ENCODE measurements at places on chromosomes 6 and 20. TPM values are rescaled to one million over a fixed set of nuclear protein-coding genes. Genes with fewer than 3 reads are reported as not detected.

Gene OVOL2
- total RNA-seq, result not detected

Gene PRR18
- total RNA-seq, result not detected

Gene RRAGD
- total RNA-seq, result 25.8 TPM

Gene ARFGEF2
- total RNA-seq, result 25.9 TPM

Gene FAM217A
- total RNA-seq, result not detected

Gene PFDN4
- 50.5 TPM for total RNA-seq

Gene PGC
- not detected for total RNA-seq

DNA sequence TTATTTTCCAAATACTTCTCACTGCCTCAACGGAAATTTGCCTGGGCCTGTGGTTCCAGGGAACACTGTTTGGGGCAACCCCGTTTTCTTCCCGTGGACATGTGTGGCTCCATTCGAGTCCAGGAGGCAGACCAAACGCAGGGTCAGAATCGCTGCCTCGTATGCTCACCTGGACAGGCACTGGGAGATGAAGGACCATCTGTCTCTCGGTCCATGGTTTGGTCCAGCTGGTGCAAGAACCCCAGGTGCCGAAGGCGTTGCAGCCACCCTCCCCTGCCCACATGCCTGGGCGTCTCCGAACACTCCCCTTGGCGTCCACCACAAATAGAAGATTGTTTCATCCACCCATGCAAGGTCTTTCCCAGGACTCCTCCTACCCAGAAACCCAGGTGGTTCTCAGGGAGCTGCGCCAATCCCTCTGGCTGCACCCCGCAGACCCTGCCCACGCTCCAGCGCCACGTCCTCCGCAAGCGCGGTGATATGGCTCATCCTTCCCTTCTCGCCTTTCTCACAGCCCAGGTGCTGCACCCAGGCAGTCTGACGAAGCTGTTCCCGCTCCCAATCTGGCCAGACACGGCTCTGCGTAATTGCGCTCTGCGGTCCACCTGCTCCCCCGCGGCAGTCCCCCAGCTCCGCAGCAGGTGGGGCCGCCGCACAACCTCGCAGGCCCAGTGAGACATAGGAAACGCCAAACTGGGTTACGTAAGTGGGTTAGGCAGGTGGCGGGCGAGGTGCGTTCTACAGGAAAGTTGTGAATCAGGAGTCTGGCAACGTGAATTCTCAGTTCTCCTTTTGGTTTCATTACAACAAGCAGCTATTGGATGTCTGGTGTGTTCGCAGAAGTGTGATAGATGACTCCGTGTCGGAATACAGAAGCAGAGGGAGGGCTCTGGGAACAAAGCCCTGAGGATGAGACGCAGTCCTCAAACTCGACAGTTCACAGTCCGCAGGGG lies 146.2 kb upstream of the ECI2 start:
- H3K4me1 ChIP-seq, result peaks cover 8% of the 10 kb centered on the region
- H3K4me3 ChIP-seq, result peak overlapping the region; percentile 70
- DNase-seq, result no peak
- no peaks in the 10 kb centered on the region for H3K36me3 ChIP-seq

DNA sequence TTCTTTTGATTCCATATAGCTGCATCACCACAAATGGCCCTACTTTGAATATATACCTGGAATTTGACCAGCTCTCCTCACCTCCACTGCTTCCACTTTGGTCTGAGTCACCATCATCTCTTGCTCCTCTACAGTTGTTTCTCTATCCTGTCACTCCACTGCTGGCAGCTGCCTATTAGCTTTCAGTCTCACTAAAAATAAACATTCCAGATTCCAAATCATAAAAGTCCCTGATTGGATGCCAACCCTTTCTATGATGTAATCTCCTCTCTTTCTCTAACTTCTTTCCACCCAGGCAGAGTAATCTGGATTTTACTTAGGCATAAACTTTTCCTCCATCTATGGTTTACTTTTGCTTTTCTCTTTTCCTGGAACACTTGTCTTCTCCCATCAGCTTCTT lies 49.1 kb downstream of the RFPL4B start:
- no peak overlapping the region for H3K4me3 ChIP-seq
- no peak for DNase-seq
- no peaks in the 10 kb centered on the region for H3K4me1 ChIP-seq
- H3K27ac ChIP-seq, result no peak overlapping the region
- H3K27me3 ChIP-seq, result no peaks in the 10 kb centered on the region

DNA sequence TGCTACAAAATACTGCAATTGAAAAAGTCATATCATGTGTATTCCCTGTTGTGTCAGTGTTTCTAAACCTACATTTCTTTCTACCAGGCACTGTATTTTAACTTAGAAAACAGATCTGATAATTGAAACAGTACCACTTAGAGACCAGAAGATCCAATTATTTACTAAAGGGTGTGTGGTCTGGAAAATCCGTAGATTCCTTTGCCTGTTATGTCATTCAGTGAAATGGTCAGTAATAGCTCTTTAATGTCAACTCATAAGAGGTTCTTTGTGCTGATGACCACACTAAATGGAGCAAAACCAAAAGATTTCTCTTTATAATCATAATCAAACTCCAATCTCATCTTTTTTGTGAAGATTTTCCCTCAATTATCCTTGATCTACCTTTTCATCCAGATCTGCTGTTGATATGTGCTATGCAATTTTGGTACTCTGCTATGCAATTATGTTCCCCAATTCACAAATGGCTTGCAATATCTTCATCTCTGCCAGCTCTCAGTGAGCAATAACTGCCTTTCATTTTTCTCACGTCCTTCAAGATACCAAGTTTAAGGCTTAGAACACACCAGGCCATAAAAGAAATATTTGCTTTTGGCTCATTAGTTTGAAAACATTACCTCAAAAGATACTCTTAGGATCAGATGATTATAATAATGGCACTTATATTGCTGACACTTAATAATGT lies 165.5 kb downstream of the MOXD1 start:
- H3K27ac ChIP-seq, result no peak overlapping the region
- no peaks in the 10 kb centered on the region for H3K27me3 ChIP-seq
- H3K36me3 ChIP-seq, result no peaks in the 10 kb centered on the region
- no peak overlapping the region for H3K4me3 ChIP-seq
- H3K4me1 ChIP-seq, result no peaks in the 10 kb centered on the region
- DNase-seq, result no peak

- H3K4me1 ChIP-seq, result peaks cover 13% of the 10 kb centered on the region
- DNase-seq, result no peak
- H3K27me3 ChIP-seq, result no peaks in the 10 kb centered on the region
- no peaks in the 10 kb centered on the region for H3K36me3 ChIP-seq
- H3K4me3 ChIP-seq, result peak overlapping the region; percentile 98
- H3K27ac ChIP-seq, result peak overlapping the region; percentile 29
These were observed 912 bp downstream of the SNRNP48 start for GRCh38 chr6:7590918-7591302.

GRCh38 chr6:106003268-106003987 lies 82.7 kb upstream of the PRDM1 start:
- H3K4me3 ChIP-seq, result no peak overlapping the region
- H3K27ac ChIP-seq, result no peak overlapping the region
- no peaks in the 10 kb centered on the region for H3K4me1 ChIP-seq
- DNase-seq, result no peak
- H3K36me3 ChIP-seq, result no peaks in the 10 kb centered on the region
- H3K27me3 ChIP-seq, result peaks cover 5% of the 10 kb centered on the region

GRCh38 chr20:46365487-46366220 lies 40.8 kb downstream of the ELMO2 start:
- H3K4me3 ChIP-seq, result no peak overlapping the region
- peaks cover 11% of the 10 kb centered on the region for H3K4me1 ChIP-seq
- no peak overlapping the region for H3K27ac ChIP-seq
- H3K36me3 ChIP-seq, result peaks cover 30% of the 10 kb centered on the region
- DNase-seq, result no peak

- H3K4me3 ChIP-seq, result no peak overlapping the region
- H3K36me3 ChIP-seq, result no peaks in the 10 kb centered on the region
- no peak overlapping the region for H3K27ac ChIP-seq
- DNase-seq, result no peak
- H3K4me1 ChIP-seq, result peaks cover 5% of the 10 kb centered on the region
These were observed 141.1 kb upstream of the CITED2 start for GRCh38 chr6:139515511-139515910.

- no peaks in the 10 kb centered on the region for H3K4me1 ChIP-seq
- H3K27me3 ChIP-seq, result no peaks in the 10 kb centered on the region
- DNase-seq, result no peak
- H3K27ac ChIP-seq, result no peak overlapping the region
- no peaks in the 10 kb centered on the region for H3K36me3 ChIP-seq
- no peak overlapping the region for H3K4me3 ChIP-seq
These were observed 47.3 kb upstream of the FYN start for GRCh38 chr6:111920578-111920977.

DNA sequence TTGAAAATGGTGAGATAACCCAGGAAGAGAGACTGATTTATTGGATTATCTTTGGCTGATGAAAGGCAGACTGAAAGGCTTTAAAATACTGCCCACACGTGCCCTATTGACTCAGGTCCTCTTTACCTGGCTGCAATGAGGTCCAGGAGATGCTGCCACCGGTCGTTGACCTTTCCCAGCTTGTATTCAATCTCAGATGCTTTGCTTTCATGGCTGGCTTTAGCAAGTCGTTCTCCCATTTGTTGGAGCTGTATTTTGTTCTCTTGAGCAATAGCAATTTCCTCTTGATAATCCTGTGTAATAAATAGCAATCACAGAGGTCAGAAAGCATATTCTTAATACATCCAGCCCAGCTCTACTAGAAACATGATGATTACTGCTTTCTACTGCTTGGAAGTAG lies 368.8 kb downstream of the ESR1 start:
- DNase-seq, result no peak
- H3K36me3 ChIP-seq, result peaks cover 27% of the 10 kb centered on the region
- no peaks in the 10 kb centered on the region for H3K27me3 ChIP-seq

GRCh38 chr6:62775427-62776022 lies 435.7 kb upstream of the FKBP1C start:
- H3K27ac ChIP-seq, result no peak overlapping the region
- H3K4me1 ChIP-seq, result no peaks in the 10 kb centered on the region
- DNase-seq, result no peak
- H3K27me3 ChIP-seq, result no peaks in the 10 kb centered on the region
- H3K36me3 ChIP-seq, result no peaks in the 10 kb centered on the region
- H3K4me3 ChIP-seq, result no peak overlapping the region

DNA sequence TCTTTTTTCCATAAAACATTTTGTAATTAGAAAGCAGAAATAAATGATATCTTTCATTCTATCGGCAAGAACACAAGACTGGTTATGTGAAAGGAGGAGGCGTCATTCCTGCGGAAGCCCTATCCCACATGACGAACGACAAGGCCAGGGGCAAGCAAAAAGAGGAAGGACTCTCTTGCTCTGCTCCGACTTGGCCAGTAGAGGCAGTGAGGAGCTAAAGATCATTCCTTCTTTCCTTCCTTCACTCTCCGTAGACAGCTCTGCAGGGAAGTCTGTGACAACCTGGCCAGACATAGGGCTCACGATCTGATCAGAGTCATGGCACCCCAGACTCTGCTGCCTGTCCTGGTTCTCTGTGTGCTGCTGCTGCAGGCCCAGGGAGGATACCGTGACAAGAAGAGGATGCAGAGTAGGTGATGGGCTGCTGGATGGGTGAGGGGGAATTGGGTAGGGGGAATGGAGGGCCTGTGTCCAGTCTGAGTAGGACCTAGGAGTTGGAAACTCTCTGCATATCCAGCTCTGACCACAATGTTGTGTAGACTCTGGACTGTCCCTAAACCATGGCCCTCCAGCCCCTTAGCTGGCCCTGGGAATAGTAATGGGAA lies at the start of gene WFDC10A:
TSS of gene WFDC10A (plus strand) at position 244 of the 605 bp plus-strand sequence. CDS start at position 319, 75 bp downstream.
- H3K27me3 ChIP-seq, result no peaks in the 10 kb centered on the region
- no peaks in the 10 kb centered on the region for H3K4me1 ChIP-seq
- DNase-seq, result no peak
- H3K36me3 ChIP-seq, result no peaks in the 10 kb centered on the region
- no peak within 1 kb of the TSS for H3K27ac ChIP-seq
- no peak within 1 kb of the TSS for H3K4me3 ChIP-seq

GRCh38 chr6:168368936-168369335 lies 49.4 kb upstream of the DACT2 start:
- no peaks in the 10 kb centered on the region for H3K4me1 ChIP-seq
- H3K27me3 ChIP-seq, result no peaks in the 10 kb centered on the region
- no peaks in the 10 kb centered on the region for H3K36me3 ChIP-seq
- H3K27ac ChIP-seq, result no peak overlapping the region

DNA sequence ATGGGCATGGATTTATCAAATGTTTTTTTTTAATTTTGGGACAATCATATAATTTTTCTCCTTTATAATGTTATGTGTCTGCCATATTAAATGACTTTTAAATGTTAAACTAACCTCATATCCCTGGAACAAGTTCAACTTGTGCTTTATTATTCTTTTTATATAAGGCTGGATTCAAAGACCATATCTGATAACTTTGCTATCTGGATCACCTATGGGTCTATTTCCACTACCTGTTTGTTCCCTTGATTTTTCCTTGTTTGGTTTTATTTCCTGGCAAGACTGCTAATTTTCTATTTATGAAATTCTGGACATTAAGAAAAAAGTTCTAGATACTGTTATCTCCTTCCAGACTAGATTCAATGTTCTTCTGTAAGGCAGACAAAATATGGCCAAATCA lies 58.8 kb downstream of the TXNDC5 start:
- no peak overlapping the region for H3K27ac ChIP-seq
- H3K27me3 ChIP-seq, result no peaks in the 10 kb centered on the region
- H3K36me3 ChIP-seq, result no peaks in the 10 kb centered on the region
- peaks cover 11% of the 10 kb centered on the region for H3K4me1 ChIP-seq
- no peak for DNase-seq

GRCh38 chr6:130202782-130203181 lies 20.0 kb downstream of the SAMD3 start:
- no peaks in the 10 kb centered on the region for H3K27me3 ChIP-seq
- no peak overlapping the region for H3K27ac ChIP-seq
- no peak overlapping the region for H3K4me3 ChIP-seq
- no peaks in the 10 kb centered on the region for H3K36me3 ChIP-seq

GRCh38 chr6:37699887-37700619 lies 2.4 kb upstream of the MDGA1 start:
- DNase-seq, result no peak
- H3K27ac ChIP-seq, result peak overlapping the region; percentile 11
- peaks cover 22% of the 10 kb centered on the region for H3K4me1 ChIP-seq
- H3K4me3 ChIP-seq, result no peak overlapping the region
- H3K27me3 ChIP-seq, result no peaks in the 10 kb centered on the region

GRCh38 chr6:14888575-14889000 lies 357.3 kb upstream of the JARID2 start:
- H3K4me3 ChIP-seq, result no peak overlapping the region
- H3K36me3 ChIP-seq, result no peaks in the 10 kb centered on the region
- H3K27ac ChIP-seq, result no peak overlapping the region
- DNase-seq, result no peak
- H3K27me3 ChIP-seq, result no peaks in the 10 kb centered on the region

DNA sequence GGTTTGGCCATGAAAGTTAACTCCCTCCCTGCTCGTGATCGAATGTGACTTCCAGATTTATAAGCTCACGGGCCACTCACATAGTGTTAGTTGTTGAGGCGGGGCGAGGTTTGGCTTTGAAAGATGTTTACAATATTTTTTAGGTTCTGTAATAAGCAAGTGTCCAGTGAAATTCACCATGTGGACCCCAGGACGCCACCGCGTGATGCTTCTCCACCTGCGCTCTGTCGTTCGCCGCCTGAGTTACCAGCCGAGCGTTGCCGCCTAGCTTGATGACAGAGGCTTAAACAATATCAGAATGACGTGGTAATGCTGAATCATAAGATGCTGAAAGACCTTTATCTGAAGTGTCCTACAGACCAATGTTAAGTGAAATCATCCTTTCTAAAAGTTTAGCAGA lies 241.0 kb downstream of the MYLK4 start:
- DNase-seq, result no peak
- H3K4me1 ChIP-seq, result no peaks in the 10 kb centered on the region
- no peak overlapping the region for H3K27ac ChIP-seq
- H3K27me3 ChIP-seq, result no peaks in the 10 kb centered on the region
- H3K4me3 ChIP-seq, result no peak overlapping the region
- H3K36me3 ChIP-seq, result no peaks in the 10 kb centered on the region

Measured in thoracic aorta (tissue), 2 donors.